Left colon (tissue), 2 donors: ENCODE measurements at places on chromosomes 7 and 10. TPM values are rescaled to one million over a fixed set of nuclear protein-coding genes. Genes with fewer than 3 reads are reported as not detected.

DNA sequence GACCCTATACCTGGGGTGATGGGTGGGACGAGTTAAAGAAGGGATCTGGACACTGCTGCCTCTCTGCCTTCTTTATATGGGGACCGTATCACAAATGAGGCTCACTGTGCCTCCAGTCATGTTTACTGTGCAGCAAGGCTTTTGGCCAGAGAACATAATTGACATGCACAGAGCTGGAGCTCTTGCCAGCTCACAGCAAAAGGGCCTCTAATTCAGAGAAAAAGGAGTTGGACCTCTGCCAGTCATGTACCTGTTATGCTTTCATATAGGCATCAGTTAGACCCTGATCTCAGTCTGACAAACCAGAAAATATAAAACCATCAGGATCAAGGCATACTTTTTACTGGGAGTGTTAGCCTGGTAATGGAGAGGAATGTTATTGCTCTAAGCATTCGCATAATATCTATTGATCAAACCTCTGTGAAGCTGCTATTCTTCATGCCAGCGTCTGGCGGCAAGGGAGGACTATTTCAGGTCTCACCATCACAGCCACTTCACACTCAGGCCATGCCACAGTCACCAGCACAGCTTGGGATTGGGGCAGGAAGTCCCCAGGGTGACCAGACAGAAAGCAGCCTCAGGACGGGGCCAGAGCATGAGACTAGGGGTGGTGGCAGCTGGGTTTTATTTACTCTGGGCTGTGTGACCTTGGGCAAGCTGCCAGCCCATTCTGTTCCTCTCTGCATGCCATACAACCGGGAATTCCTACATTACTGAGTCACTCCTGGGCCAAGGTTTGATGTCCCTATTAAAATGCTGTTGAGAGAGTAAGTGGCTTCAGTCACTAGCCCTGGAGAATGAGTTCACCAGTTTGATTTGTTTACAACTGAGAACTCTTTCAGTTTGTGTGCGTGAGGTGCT is 90.1 kb downstream of the NPSR1 start:
- peak; percentile 88 for DNase-seq

- no peak for DNase-seq
These were observed 28.0 kb downstream of the SNX10 start for GRCh38 chr7:26319636-26320035.

DNA sequence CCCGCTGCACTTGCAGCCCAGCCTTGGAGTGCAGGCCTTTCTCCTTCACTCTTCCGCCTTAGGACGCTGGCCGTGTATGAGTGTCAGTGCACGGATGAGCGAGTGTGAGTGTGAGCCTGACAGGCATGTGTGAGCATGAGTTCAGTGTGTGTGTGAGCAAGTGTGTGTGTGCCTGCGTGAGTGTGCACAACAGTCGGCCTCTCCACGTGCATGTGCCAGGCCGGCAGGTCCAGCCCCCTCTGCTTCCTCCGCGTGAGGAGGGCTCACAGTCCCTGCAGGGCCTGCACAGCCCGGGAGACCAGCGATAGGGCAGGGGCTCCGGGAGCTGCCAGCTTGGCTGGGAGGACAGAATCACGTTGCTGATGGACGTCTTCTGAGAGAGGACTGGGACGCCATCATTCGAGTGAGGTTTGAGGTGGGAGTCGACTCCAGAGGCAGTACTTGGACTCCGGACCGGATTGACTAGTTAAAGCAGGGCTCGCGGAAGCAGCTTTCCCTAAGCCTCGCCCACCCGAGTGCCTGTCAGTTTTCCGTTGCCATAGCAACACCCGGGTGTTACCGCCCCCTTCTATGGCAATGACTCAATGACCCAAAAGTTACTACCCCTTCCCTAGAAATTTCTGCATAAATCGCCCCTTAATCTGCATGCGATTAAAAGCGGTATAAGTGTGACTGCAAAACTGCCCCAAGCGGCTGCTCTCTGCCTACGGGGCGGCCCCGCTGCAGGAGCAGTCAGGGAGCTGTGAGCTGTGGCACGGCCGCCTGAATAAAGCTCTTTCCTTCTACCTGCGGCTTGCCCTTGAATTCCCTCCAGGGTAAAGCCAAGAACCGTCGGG is 19.6 kb upstream of the CFAP46 start:
- DNase-seq, result peak; percentile 82

CNPY1 gene
- total RNA-seq, result not detected

DNA sequence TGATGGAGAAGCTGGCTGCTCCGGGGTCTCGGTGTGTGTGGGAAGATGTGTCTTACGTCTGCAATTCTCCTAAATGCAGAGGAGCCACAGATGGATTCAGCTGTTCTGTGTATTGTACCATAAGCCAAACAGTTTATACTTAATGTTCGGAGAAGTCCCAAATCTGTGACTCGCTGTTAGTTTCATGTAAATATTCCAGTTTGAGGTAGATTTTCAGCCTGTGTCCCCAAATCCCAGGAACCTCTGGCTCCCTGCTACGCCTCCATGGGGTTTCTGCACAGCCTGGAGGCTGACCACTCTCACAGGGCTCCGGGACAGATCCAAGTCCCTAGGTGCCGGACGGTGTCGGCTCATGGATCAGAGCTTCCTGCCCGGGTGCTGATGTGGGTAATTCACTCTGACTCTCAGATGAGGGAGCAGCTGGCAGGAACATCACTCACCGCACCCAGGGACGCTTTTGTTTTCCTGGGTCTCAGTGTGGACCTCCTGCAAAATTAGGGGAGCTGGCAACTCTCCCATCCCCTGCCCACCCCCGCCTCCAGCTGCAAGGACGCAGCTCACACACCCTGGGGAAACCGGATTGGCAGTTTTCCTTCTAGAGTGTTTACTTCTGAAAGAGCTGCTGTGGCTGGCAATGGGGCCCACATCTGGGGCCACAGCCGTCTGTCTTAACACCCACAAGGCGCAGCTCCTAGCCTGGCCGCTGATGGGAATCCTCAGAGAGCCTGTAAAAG is 421.1 kb upstream of the FOXK1 start:
- no peak for DNase-seq

DNA sequence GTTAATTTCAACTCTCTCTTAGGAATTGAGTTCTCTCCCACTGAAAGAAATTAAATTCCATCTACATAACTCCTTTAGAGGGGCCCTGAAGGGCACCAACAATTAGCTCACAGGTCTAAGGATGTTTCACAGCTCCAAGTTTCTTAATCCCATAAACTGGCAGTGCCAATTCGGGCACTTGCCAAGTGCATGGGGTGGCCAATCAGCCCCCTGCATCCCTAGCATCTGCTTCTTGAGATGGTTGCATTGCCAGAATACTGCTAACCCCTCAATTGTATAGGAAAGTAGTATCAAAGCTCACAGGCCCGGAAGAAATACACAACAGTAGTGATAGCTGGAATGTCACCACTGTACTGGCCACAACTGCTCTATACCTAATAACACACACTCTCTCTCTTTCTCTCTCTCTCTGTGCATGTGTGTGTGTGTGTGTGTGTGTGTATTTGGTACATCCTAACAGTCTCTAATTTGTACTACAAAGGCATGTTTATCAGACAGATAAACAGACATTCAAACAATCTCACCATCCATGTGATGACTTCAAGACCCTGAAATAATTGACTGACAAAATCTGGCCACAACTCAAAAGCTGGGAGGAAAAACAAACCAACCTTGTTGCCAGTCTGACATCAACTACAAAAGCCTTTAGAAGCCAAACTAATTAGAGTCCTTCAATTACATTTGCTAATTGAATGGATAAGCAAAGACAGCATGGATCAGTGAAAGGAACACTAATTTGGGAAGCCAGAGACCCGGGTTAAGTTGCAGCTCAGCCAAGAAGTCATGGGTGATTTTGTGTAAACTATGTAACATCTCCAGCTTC is 27.8 kb downstream of the HIBADH start:
- DNase-seq, result no peak

GRCh38 chr7:74311305-74311744 is 22.1 kb downstream of the CLIP2 start:
- DNase-seq, result peak; percentile 62

DNA sequence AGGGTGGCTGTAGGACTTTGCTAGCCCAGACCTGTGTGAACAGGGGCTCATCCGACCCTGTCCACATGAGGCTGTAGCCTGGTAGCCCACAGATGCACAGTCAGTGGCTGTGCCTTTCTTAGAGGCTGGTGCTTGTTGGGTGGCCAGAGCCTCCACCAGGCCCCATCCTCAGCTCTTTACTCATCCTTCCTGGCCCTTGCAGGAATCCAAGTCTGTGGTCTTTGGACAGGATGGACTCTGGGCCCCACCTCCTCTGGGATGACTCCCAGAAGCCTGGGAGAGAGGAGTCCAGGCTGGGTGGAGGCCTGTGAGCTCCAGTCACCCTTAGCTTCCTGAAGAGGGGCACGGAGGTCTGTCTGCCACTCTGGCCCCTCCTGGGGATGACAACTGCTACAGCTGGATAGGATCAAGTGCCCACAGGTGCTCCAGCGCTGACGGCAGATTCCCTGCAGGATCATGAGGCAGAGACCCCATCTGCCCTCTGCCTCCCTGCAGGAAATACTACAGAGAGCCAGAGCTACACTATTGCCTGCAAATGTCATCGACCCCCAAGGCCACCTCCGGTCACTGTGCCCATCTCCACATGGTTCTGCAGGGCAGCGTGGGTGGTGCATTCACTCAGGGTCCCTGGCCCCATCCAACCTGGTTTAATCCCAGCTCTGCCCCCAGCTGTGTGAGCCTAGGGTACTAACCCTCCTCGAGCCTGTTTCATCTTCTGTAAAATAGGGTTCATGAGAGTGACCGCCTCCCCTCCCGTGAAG is 114.5 kb downstream of the PTPN20 start:
- DNase-seq, result peak; percentile 19

GRCh38 chr10:123045961-123046731 is 37.3 kb downstream of the ACADSB start:
- DNase-seq, result no peak

GRCh38 chr10:18043148-18044006 is 91.7 kb downstream of the SLC39A12 start:
- no peak for DNase-seq

PARD3 gene
- total RNA-seq, result 45.5 TPM
